ENCODE measurements at places on chromosomes 4 and X.

DNA sequence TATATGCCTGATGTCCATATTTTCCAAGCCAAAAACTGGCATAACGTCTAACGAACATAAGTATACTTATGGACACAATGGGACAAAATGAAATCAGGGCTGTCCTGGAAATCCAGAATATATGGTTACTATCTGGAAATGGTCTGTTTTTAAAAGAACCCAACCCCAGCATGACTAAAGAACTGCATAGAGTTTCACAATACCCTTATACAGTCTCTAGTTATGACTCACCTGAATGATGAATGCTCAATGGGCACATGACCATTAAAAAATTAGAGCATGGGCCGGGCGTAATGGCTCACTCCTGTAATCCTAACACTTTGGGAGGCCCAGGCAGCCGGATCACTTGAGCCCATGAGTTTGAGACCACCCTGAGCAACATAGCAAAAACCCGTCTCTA lies 31.8 kb downstream of the AMMECR1 start:
- DNase-seq: no peak

- DNase-seq: no peak
These were observed 866 bp upstream of the EMD start for GRCh38 chrX:154378059-154378798.

DNA sequence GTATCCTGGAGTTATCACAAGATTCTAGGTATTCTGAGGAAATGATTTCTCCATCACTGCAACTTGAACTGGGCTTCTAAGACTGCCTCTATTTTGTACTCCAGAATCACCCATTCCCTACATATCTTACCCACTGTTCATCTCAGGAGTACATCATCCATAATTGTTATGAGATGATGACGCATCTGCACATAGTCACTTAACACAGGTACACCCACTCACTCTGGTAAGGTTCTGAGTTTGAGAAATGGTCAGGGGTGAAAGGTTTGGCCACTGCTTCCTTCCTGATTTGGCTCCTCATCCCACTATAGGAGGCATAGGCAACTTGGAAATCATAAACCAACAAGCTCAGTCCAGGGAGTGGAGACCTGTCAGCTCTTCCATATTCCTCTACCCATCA lies 143.9 kb downstream of the GLRA2 start:
- no peak for DNase-seq

- DNase-seq: no peak
These were observed 315.5 kb downstream of the CAMK2D start for GRCh38 chr4:113446019-113446418.

GRCh38 chrX:13966071-13966792 lies 63.5 kb downstream of the GEMIN8 start:
- no peak for DNase-seq

DNA sequence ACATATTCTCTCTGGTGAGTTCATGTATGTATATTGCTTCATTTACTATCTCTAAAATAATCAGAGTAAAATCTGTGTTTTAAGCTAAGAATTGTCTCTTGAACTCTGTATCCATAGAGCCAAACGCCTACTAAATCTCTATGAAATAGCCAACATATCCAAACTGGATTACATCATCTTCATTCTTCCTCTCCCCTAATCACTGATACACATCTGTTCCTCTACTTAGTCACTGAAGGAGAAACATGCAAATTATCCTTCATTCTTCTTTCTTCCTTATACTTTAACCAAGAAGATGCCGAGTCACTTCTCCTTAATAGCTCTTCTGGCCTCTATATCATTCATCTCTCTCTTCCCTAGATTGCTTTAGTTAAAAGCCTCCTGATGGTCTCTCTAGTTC lies 630.4 kb upstream of the FTHL17 start:
- DNase-seq: no peak

- no peak for DNase-seq
These were observed 241.8 kb downstream of the DTHD1 start for GRCh38 chr4:36523182-36523581.

GRCh38 chrX:40106676-40107290 lies 9.0 kb upstream of the BCOR start:
- DNase-seq: no peak

GRCh38 chr4:104677116-104677515 lies 182.4 kb upstream of the CXXC4 start:
- DNase-seq: no peak

- no peak for DNase-seq
These were observed 50.0 kb downstream of the LGI2 start for GRCh38 chr4:24980740-24981139.

GRCh38 chr4:187552781-187553180 lies 442.8 kb upstream of the ZFP42 start:
- no peak for DNase-seq

DNA sequence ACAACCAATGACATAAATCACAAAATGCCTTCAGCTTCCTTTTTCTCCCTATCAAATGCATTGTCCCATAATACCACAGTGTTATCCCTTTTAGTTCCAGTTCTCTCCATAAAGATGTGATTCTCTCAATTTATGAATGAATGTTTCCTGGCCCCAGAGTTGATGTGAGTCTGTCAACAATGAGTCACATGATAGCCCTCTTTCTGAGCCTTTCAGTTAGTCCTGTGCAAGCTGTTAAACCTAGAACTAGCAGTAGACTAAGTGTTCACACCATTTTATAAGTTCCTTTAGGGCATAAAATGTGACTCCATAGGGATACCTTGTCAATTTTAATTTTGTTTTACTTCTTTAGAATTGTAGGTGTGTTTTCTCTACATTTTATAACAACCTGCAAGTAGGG lies 129.5 kb downstream of the PABPC4L start:
- no peak for DNase-seq

- no peak for DNase-seq
These were observed 37.8 kb downstream of the GAB3 start for GRCh38 chrX:154712781-154713740.

DNA sequence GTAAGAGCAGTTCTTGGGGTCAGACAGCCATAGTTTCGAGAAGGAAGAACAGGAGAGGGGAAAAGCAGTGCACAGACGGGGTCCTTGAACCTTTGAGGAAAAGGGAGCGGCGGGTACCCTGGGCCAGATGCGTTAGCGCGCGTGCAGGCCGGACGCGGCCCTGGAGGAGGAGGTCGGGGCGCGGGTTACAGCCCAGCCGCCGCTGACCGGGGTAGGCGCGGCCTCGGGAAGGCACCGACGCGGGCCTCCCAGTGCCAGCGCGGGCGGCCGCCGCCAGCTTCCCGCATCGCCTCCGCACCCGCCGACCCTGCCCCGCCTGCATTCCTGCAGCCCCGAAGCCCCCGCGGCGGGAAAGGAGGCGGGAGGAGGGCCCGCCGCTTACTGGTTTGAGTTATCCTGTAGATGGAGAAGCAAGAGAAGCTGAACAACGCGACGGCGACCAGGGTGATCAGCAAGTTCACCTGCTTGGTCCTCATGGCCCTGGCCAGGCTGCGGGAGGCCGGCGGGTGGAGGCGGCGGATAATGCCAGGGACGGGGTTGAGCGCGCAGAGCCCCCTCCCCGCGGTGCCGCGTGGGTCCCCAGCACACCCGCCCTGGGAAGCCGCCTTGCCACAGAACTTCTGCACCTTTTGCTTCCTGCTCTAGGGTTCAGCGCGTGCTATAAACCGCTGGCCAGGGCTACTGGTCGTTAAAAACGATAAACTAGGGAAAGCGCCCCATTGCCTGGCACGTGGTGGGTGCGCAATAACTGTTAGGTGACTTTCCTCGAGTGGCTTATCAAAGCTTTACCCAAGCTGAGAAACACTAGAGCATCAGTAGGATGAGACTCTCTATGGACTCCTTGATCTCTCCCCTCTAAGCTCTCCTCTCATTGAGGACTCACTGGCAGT lies at the start of gene MGAT4D:
MGAT4D (minus strand) TSS at position 547 of the 890 bp plus-strand sequence; CDS start at position 476, 71 bp downstream.
- DNase-seq: no peak

- peak; percentile 34 for DNase-seq
These were observed 172.0 kb downstream of the PTTG2 start for GRCh38 chr4:38132107-38132673.

All from GOT3 (cell line).